A673 (cell line): ENCODE measurements at places on chromosomes 3 and 15. TPM values are rescaled to one million over a fixed set of nuclear protein-coding genes. Genes with fewer than 3 reads are reported as not detected.

Gene IMPG2
- total RNA-seq: 0.13 TPM in 2 replicates

DNA sequence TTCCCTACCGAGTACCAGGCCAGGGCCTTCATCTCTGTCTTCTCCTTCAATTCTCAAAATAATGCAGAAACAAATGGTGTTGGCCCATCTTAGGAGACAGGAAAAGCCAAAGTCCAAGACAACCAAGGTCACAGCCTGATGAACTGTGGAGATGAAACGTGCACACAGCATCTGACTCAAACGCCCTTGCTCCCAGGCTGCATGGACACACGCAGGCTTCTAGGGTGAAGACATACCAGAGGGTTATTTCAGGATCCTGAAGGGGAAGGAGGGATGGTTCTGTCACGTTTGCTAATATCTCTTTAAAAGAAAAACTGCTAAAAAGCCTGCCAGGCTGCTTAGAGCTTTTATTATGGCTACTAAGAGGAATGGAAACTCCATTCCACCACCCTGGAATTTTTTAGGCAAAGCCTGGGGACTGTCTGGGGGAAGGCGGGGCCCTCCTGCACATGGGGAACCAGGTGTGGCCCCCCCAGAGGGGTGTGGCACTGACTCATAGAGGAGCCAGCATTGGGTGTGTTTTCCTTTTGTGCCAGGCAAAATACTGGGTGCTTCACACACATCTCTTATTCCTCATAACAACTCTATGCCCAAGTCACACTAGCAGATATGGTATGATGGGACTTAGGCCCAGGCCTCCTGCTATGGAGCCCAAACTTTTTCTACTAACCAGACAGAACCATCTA, 62.9 kb downstream of the UMPS start:
- DNase-seq: no peak

Gene PEAK1
- 36.7 and 39.8 TPM in 2 replicates for total RNA-seq

Gene CHRM5
- total RNA-seq: not detected in 2 replicates

GRCh38 chr3:129490273-129490675, 38.2 kb upstream of the RHO start:
- peak; percentile 87 for DNase-seq

DNA sequence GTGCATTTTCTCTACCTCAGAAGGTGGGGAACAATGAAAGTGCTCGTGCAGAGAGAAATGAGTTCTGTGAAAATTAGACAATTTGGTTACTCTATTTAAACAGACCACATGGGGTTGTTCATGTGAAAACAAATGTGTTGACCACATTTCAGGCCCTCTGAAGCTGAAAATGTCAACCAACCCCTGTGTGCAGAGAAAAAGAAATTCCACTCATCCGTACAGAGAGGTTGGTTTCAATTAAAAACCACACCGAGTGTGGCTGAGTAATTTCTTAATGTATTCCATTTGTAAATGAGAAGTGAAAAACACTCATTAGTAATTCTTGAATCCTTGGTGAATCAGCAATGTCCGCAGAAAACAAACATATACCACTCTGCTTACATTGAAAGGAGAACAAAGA, 46.9 kb upstream of the SLC7A14 start:
- DNase-seq: no peak

Gene TMA7
- total RNA-seq: 118 and 152 TPM in 2 replicates

DNA sequence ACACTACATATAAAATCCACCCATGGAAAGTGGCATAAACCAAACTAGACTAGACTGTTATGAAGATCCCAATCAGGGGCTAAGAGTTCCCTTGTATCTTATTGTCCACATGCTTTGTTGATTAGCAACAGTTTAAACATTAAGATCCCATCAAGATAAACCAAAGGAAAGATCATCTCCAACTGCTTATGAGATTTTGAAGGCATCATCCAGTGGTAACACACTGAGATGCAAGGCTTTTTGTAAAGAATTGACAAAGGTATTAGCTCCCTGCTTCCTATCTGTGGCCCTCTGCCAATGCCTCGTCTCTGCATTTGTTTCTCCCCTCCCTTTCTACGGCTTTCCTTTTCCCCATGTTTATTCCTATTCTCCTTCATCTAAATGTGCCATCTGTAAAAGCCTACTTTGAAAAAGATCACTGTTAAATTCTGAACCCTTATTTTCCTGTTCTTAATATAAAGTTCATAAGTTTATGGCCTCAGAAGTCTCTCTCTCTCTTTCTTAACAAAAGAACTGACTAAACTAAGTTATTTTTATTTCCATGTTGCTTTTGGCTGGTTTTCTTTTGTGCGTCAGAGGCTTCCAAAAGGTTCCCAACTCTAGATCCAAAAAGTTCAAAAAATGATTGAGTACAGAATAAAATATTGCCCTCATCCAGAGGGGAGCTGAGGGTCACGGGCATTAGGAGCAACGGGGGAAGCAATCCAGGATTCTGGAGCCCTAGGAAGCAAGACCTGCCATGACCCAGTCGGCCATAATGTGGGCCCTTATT, 5.5 kb downstream of the PLD1 start:
- no peak for DNase-seq

Gene A4GNT
- total RNA-seq: not detected in 2 replicates

- no peak for DNase-seq
These were observed 35.7 kb downstream of the ATG7 start for GRCh38 chr3:11307830-11308432.

GRCh38 chr3:44072601-44073540, 168.8 kb upstream of the TOPAZ1 start:
- DNase-seq: no peak

Gene MYLK
- total RNA-seq: 3.9 and 4.1 TPM in 2 replicates

GRCh38 chr3:122944671-122945161, 82.8 kb downstream of the SEMA5B start:
- DNase-seq: peak; percentile 87

- no peak for DNase-seq
These were observed 21.3 kb upstream of the MAGEF1 start for GRCh38 chr3:184733181-184733580.

- DNase-seq: no peak
These were observed 248.3 kb downstream of the SLCO3A1 start for GRCh38 chr15:92101708-92102394.

GRCh38 chr3:108914774-108915641, 38.7 kb downstream of the GUCA1C start:
- peak; percentile 82 for DNase-seq

DNA sequence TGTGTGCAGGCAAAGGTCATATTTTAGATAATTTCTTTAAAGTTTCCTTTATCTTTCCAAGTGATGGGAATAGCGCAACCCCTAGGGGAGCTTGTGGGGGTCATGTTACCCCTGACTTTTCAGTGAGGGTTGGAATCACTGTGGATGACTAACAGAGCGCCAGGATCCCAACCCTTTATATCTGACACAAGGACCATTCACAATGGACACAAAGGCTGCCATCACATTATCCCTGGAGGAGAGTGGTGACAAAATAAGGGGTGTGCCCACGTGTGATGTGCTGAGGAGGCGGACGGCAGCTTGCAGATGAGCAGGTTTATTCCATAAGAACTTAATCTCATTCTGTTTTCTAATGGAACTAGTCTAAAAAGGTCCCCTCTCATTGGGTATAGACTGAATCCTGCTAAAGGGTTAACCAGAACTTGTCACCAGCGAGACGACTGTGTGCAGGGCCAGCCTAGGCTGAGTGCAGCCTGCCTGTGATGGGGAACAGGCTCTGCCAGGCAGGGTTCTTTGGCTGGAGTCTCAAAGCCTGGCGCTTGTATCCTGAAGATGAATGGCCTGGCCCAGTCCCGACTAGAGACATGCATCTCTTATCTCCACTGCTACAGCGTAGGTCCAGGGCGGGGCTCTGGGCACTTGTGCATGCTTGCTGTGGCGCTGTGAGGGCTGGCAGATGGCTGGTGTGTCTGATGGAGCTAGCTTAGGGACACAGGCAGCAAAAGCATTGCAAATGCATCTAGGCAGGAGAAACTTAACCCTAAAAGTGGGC, 50.2 kb downstream of the CHDH start:
- DNase-seq: no peak

DNA sequence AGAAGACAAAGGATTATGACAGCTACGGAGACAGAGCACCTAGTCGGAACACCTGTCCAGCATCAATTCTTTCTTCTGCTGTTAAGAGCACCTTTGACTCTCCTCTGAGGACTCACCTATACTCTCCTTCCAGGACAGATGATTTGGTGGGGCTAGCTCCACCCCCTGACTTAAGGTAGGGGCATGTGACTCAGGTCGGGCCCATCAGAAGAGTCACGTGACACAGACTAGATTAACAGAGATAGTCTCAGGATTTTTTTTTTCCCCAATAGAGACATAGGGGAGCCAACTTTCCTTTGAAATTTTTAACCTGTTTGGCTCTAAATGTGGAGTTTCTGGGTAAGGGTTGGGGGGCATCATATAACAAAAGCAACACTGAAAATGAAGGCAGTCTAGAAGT, 11.4 kb upstream of the WNT5A start:
- no peak for DNase-seq

Gene LRTM1
- total RNA-seq: not detected in 2 replicates

Gene RSL24D1
- 111 and 118 TPM in 2 replicates for total RNA-seq

DNA sequence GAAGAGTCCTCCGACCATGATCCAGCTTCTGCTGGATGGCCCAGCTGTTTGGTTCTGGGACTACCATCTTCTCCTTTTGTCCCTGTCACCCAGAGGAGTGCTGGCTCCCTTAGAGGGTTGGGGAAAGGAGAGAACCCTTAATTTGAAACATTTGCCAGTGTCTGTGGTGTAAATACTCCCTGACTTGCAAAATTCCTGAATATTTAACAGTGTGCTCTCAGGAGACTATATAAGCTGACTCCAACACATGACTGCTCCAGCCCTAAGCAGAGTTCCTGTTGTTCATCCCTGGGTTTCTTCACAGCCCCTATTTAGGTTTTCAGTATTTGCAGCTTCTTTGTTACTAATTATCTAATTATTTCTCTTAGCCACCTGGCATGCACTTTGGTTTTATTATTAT, 133.1 kb downstream of the CPNE4 start:
- peak; percentile 78 for DNase-seq

- DNase-seq: peak; percentile 45
These were observed 169.1 kb downstream of the TPRG1 start for GRCh38 chr3:189340680-189341460.

DNA sequence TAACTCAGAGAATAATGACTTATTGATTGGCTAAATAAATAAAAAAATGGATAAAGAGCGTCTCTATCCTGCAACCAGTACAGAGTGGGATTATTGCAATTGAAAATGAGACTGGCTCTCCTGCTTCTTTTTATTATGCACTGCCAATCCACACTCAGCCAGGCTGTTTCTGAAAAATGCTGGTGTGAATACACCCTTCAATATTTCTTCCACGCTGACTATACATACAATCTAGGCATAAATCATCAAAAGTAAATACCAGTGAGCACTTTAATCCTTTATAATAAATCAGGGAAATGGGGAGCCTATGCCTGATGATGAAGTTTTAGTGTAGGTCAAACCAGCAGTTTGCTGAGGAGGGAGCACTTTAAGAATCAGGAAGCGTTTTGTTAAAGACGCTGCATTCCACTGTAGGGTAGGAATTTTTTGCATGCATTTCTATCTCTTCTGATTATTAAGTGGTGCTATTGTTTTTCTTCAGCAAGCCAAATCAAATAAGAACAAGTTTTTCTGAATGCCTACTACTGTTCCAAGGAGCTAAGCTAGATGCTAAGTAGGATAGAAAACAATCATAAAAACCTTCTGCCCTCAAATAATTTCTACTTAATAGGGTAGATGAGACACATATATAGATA, 781.5 kb downstream of the TBL1XR1 start:
- no peak for DNase-seq

Gene MYO5C
- 0.43 and 0.63 TPM in 2 replicates for total RNA-seq

GRCh38 chr3:40240921-40241320, 68.6 kb upstream of the EIF1B start:
- no peak for DNase-seq

DNA sequence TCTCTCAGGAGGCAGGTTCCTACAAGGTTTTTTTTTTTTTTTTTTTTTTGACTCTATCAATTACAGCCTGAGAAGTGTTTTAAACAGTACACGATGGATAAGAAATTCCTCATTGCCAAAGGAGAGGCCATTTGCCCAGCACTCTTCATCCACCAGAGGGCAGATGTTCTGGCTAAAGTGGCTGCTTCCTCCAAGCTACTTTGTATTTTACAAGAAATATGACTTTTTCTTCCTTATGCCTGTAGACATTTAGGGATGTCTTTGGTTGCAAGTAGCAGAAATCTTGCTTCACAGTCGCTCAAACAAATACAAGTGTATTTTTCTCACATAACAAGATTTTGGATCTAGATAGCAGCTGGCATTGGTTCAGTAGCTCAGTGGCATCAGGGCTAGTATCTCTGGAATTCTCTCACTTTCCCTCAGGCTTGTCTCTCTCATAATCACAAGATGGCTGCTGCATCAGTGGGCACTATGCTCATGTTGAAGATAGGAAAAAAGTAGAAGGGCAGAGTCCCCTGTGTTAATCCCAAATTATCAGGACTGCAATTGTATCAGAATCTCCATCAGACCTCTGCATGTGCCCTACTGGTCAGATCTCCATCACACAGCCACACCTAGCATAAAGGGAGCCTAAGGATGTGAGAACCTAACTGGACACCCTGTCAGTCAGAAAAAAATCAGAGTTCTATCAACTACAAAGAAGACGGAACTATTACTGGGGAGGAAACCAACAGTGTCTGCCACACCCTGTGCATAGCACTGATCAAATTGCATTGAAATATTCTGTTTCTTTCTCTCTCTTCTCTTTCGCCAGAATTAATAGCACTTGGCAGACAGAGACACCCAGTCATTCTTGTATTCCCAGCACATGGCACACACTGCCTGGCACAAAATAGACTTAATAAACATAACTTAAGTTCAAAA, 138.9 kb upstream of the COL8A1 start:
- DNase-seq: peak; percentile 72

GRCh38 chr3:126983653-126984390, 907 bp downstream of the PLXNA1 start:
- DNase-seq: peak; percentile 25

GRCh38 chr15:38070778-38071177, 136.3 kb downstream of the TMCO5A start:
- no peak for DNase-seq

GRCh38 chr15:47184003-47184907, 533.0 kb upstream of the SEMA6D start:
- DNase-seq: peak; percentile 75

DNA sequence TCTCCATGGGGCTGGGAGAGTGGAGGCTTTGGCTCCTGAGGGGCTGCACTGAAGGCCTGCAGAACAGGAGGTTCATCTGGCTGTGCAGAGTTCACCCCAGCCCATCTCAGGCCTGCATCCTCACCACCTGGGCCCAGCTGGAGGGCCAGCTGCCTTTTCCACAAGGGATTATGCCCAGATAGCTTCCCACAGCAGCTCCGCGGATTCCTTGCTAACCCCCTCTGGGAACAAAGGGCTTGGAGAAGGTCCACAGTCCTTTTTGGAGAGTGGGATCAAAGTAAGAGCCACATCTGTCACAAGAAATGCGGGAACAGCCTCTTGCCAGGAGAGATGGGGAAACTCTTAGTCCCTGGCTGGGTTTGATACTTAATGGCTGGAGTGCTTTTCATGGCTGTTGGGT, 164.7 kb upstream of the RGMA start:
- no peak for DNase-seq

Gene PLOD2
- total RNA-seq: 34.6 and 35.2 TPM in 2 replicates
